ENCODE measurements at places on chromosomes 7 and 10.

GRCh38 chr7:2008936-2009540 is 223.7 kb downstream of the MAD1L1 start:
- no peak for DNase-seq

GRCh38 chr7:880450-880849 is 4.1 kb downstream of the GET4 start:
- DNase-seq: no peak

GRCh38 chr10:92839191-92840085 is 8.9 kb upstream of the EXOC6 start:
- no peak for DNase-seq

DNA sequence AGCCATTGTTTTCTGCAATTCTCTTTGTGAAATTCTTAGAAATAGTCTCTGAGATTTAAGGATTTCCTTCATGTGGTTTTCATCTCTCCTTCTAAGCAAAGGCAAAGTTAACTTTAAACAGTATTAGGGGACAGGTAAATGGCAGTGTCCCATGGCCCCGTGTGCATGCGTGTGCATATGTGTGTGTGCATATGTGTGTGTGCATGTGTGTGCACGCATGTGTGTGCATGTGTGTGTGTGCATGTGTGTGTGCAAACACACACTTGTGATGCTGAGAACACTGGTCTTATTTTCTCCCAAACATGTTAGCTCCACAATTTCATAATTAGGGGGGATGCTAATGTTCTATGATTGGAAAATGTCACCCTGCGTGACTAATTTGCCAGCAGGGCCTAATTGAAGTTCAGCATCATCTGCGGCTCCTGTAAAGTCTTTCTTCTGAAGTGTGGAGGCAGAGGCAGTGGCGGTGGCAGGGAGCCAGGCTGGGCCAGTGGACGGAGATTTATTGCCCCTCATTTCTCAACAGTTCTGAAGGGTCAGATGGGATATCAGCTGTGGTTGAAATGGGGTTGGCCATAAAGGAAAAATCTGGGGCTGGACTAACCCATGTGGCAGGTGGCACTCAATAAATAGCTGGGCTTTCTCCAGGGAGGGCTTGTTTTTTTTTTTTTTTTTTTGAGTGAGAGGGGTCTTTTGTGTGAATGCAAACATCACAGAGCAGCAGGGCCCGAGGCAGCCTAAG is 289.3 kb upstream of the PODXL start:
- no peak for DNase-seq

GRCh38 chr10:131641898-131642297 is 258.9 kb upstream of the PPP2R2D start:
- no peak for DNase-seq

GRCh38 chr7:12490107-12490688 is 80.3 kb upstream of the SCIN start:
- DNase-seq: no peak

GRCh38 chr10:104031631-104032030 is 54.0 kb downstream of the COL17A1 start:
- DNase-seq: no peak

GRCh38 chr10:114303556-114303955 is 64.5 kb downstream of the VWA2 start:
- DNase-seq: no peak

DNA sequence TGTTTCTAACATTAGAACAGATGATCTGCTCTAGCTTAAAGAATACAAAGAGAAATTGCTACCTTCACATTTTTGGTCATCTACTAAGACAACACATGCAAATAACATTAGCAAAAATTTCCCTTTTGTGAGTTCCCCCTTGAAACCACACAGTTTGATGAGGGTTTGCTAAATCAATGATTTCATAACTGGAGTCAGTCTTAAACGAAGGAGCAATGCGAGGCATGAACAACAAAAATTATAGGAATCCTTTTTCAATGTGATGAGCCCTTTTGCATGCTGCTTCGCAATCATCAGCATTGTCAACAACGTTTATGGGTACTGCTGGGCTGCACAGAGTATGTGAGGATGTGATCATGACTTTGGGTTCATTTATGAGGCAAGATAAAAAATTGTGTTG is 286.4 kb downstream of the C7orf25 start:
- no peak for DNase-seq

GRCh38 chr10:17510242-17510908 is 56.0 kb upstream of the ST8SIA6 start:
- DNase-seq: no peak

- DNase-seq: no peak
Measured at GRCh38 chr7:42400961-42401360, 164.0 kb upstream of the GLI3 start.

GRCh38 chr10:80144067-80144695 is 11.7 kb downstream of the PLAC9 start:
- DNase-seq: no peak

DNA sequence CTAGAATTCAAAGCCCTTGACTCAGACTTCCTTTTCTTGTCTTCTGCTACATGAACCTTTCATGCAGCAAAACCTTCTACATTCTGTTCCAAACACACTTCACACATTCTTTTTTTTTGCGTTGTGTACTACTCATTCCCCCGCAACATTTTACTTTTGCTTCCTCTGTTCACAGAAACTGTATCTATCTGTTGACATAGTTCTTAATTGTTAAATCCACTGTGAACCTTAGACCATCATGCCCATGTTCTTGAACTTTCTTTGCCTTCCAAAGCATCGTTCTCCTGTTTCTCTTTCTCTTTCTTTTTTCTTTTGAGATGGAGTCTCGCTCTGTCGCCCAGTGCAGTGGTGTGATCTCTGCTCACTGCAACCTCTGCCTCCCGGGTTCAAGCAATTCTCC is 14.2 kb downstream of the CCSER2 start:
- no peak for DNase-seq

DNA sequence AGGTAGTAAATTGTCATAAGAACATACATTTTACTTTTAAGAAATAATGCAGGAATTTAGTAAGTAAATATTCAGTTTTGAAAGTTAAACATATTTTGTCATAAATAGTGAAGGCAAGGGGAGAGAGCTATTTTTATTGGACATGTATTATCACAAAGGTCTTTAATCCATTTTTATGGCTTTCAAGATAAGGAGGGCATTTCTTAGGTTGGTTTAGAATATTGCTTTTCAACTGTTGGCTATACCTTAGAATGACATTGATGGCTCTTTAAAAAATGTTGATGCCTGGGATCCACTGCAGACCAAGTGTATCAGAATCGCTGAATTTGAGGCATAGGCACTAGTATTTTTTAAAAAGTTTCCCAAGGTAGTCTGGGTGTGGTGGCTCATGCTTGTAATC is 34.0 kb downstream of the ADAM22 start:
- DNase-seq: no peak

- no peak for DNase-seq
Measured at GRCh38 chr7:116911801-116912200, 41.5 kb upstream of the ST7 start.

DNA sequence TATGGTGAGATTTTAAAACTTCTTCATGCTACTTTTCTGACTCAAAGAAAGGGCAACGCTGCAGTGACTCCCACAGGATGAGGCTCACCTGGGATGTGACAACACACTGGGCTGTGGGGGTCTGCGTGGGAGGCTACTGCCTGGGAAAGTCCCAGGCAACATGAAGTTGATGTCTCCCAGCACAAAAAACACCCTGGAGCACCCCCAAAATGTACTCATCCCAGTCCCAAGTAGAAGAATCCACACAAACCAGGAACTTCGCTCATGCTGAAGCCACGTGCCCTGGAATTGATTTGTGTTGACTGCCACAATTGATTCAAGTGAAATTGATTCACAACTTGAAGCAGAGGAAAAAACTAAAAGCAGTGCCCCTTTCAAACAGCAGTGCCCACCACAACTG is 24.9 kb upstream of the PTPRN2 start:
- no peak for DNase-seq

DNA sequence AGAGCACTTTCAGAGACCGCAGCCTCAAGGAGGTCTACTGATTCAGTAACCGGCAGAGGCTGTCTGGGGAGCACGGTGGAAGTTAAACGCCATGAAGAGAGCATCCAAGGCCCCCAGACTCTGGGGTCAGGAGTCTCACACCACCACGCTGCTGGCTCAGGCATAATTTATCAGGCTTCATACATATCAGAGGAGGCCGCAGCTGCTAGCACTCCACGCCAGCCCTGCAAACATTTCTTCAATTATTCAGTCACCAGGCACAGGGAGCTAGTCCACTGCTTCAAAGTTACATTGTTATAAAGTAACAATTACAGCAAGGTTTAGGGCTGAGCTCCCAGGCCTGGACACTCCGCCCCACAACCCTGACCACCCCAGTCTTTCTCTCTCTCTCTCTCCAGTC is 97.8 kb downstream of the PAXIP1 start:
- no peak for DNase-seq

DNA sequence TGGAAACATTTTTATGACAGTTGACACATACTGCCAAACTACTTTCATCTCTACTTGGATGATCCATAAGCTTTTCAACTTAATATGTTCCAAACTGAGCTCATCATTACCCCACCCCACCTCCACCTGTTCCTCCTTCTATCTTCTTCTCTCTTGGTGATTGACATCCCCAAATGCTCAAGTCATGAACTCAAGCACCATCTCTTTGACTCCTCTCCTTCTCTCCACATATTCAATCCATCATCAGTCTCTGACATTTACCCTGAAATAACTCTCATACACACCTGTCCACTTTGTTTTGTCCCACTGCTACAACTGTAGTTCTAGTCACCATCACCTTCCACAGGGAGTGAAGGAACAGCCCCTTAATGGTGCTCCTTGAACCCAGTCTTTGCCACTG is 43.3 kb downstream of the SGCE start:
- DNase-seq: no peak

GRCh38 chr10:18620856-18621255 is 30.5 kb downstream of the NSUN6 start:
- no peak for DNase-seq

DNA sequence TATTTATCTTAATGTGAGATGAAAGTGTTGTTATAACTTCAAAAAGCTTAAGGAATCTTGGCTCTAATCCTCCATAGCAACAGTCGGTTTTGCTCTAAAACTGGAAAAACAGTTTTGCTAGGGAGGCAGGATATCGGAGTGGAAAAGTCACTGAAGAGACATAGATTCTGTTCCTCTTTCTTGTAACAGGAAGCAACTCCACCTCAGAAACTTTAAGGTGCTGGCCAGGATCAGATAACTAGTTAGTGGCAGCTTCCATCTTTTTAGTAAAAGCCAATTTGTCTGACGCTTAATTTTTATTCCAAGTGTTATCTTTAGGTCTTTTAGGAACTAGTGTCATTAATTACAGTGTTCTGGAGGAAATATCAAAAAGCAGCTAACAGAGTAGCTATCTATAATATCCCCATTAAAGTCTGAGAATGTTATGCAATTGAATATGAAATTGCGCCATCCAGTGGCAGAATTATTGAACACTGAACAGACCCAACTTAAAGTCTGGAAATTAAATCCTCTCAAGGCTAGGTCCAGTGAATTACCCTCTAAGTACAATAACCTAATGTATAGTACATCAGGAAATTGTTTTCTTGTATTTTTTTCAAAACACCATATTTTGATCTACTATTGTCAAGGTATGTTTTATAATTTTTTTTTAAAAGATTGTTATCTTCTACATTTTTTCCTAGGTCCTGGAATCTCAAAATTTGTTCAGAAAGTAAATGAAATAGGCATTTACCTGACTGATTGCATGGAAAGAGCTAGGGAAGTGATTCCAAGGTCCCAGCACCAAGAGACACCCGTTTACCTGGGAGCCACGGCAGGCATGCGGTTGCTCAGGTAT is 65.9 kb upstream of the CC2D2B start:
- DNase-seq: no peak

DNA sequence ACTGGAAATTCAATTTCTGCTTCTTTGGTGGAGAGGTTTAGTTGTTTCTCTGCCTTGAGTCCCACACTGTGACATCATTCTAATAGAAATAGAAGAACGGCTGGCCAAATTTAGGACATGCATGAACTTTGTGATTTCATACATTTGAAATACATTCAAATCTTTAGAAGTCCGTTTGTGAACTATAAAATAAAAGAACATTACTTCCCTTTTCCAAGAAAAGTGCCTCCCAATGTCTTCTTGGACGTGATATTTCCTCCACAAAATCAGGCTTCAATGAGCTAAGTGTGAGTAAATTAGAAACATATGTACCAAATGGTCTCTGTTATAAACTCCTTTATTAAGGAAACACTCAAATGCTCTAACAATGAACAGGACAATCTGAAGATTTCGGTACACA is 314.5 kb upstream of the AKR1E2 start:
- no peak for DNase-seq

DNA sequence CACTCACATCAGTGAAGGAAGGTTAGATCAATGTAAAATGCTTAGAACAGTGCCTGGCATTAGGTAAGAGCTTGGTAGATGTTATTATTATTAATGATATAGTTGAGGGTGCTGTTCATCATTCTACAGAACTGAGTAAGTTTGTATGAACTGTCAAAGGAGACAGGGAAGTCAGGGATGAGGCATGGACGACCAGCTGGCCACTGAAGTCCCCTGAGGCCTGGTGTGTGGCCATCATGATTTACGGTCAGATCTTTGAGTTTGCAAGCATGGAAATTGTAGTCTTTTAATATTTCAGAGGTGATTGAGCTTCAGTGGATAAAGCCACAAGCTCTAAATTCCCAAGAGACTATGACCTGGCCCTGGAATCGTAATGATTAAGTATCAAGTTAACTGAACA is 6.9 kb downstream of the ARMC3 start:
- DNase-seq: no peak

GRCh38 chr7:155584763-155585531 is 38.6 kb upstream of the CNPY1 start:
- no peak for DNase-seq

- DNase-seq: no peak
Measured at GRCh38 chr10:17209881-17210280, 8.4 kb upstream of the TRDMT1 start.

GRCh38 chr10:43854007-43854406 is 205.3 kb upstream of the ZNF32 start:
- DNase-seq: no peak

- no peak for DNase-seq
Measured at GRCh38 chr7:155833651-155834050, 21.4 kb upstream of the SHH start.

DNA sequence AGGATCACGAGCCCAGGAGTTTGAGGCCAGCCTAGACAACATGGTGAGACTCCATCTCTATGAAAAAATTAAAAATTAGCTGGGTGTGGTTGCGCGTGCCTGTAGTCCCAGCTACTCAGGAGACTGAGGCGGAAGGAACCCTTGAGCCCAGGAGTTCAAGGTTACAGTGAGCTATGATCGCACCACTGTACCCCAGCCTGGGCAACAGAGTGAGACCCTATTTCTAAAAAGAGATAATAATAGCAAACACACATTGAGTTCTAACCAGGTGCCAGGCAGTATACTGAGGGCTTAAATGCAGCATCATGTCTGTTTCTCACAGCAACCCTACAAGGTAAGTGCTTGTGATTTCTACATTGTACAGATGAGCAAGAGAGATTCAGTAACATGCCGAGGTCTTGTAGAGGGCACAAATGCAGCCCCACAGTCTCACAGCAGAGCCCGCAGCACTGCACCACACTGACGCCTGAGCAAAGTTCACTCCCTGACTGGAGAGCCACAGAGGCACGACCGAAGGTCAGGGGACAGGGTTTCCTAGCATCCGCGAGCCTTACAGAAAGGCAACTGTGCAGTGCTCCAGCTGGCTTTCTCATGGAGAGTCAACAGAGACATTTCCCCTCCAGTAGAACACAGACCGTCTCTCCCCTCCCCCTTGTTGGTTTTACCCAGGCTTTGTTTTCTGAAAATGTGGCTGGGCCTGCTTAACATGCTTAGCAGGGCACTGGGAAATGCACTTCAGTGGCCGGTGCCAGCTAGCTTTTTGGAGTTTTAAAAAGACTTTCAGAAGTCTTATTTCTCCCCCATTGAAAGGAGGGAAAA is 36.5 kb downstream of the PDSS1 start:
- DNase-seq: no peak

GRCh38 chr7:22267930-22268615 is 88.9 kb downstream of the RAPGEF5 start:
- no peak for DNase-seq
